ENCODE measurements at places on chromosomes 7 and 10.

DNA sequence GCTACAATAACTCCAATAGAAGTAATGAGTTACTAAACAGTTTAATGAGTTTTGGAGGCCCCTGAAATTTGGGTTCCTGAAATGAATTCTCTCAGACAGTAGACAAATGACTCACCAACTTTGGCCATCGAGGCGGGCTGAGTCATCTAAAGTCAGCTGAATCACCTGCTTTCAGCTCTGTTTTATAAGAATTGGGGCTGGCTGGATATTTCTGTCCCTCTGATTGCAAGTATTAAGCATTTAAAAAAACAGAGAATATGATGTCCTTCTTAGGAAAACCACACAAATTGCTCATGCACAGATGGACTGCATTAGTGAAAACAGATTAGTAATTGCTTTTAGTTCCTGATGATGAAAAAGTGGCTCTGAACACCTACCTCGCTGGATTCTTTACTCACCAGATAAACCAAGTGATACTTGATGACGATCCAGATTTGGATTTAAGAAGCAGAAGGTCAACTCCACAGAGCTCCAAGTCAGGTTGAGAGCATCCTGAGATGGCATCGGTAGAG is 59.1 kb downstream of the ZNF365 start:
- DNase-seq = no peak

GRCh38 chr10:106175760-106176377 is 988.6 kb downstream of the SORCS1 start:
- DNase-seq = no peak

GRCh38 chr7:112067632-112068540 is 138.3 kb downstream of the DOCK4 start:
- no peak for DNase-seq

DNA sequence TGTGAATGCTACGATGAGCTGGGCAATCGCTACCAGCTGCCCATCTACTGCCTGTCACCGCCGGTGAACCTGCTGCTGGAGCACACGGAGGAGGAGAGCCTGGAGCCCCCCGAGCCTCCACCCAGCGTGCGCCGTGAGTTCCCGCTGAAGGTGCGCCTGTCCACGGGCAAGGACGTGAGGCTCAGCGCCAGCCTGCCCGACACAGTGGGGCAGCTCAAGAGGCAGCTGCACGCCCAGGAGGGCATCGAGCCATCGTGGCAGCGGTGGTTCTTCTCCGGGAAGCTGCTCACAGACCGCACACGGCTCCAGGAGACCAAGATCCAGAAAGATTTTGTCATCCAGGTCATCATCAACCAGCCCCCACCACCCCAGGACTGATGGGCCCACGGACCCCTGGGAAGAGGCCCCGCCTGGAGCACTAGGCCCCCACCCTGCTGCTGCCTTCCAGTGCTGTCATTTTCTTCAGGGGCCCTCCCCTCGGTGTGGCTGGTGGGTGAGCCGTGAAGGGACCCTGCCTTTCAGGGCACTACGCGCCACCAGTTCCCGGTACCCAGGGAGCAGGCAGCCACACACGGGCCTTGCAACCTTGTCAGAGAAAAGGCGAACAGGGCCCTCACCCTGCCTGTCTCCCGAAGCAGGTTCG is 2.3 kb upstream of the ANKRD2 start:
- no peak for DNase-seq

DNA sequence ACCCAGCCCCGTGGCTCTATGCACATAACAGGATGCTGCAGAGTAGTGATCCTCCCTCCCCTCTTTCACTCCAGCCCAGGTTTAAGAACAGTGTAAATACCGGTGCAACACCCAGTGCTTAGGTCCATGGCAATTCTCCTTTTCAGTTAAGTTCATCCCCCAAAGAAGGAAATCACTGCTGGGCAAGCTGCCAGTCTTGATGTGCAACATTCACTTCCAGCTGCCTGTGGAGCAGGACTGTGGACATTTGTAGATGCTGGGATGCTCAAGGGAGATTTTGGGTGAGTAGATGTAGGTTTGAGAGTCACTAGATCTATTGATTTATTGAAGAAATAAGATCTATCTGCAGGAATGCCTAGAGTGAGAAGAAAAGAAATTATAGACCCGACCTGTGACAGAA is 294.3 kb upstream of the KIAA1217 start:
- DNase-seq = no peak

DNA sequence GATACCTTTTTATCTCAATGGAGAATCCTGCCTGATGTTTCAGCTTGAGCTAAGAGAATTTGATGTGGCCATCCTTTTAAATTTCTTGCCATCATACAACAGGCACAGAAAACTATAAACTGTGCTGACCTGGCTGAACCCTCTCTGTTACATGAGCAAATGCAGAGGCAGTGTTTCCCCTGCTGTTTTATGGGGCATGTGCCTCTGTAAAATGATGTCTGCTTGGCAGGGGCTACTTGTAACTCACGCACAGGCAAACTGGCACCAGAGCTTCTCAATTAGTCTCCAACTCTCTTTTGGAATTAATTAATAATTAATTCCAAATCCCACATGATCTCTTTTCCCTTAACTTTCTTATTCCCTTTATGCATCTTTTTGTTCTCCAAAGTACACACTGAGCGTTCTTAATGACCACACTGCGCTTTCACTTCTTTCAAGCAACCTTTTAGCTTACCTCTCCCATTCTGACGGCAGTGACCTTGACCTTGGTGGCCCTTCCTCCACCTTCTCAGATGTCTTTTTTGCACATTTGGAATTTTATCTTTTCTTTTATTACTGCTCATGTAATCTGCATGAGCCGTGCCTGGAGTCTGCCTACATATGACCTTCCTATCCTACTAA is 334.0 kb downstream of the PLXNA4 start:
- DNase-seq = no peak

DNA sequence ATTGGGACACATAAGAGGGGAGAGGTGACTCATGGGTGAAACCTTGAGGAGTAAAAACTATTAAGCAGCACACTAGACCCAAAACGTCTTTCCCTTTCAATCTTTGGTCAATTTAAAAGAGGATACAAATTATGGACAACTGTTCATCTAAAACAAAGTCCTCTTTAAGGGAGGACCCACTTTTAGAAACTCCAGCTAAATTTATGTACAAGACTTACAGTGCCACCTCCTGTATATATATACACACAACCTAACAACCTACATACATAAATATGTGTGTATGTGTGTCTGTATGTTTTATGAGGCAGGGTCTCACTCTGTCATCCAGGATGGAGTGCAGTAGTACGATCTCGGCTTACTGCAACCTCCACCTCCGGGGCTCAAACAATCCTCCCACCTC is 18.1 kb upstream of the ZC3HAV1 start:
- DNase-seq = no peak

All from WERI-Rb-1 (cell line).